ENCODE measurements at places on chromosomes 5 and 9.

DNA sequence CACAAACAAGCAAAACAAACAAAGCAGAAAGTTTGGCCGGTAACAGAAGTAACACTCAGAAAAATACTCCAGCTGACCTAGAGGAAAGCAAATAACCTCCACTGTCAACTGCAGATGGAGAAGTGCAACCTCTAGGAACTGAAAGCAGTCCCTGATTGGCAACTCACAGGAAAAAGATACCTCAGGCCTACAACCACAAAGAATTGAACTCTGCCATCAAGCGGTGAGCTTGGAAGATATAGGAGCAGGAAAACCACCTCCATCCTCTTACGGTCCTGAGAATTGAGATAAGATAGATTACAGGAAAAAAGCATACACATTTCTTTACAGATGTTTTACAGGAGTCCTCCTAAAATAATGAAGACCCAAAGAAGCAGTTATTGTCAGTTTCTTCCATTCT lies 184.5 kb downstream of the PDZD2 start:
- no peak for DNase-seq

GRCh38 chr9:99573085-99573484 lies 248.6 kb upstream of the NR4A3 start:
- DNase-seq = no peak

- DNase-seq = no peak
Measured at GRCh38 chr9:137311986-137312851, 10.1 kb upstream of the NRARP start.

- DNase-seq = no peak
Measured at GRCh38 chr9:134061688-134062371, 6.0 kb downstream of the BRD3 start.

- DNase-seq = no peak
Measured at GRCh38 chr9:38007016-38007415, 62.0 kb downstream of the SHB start.

DNA sequence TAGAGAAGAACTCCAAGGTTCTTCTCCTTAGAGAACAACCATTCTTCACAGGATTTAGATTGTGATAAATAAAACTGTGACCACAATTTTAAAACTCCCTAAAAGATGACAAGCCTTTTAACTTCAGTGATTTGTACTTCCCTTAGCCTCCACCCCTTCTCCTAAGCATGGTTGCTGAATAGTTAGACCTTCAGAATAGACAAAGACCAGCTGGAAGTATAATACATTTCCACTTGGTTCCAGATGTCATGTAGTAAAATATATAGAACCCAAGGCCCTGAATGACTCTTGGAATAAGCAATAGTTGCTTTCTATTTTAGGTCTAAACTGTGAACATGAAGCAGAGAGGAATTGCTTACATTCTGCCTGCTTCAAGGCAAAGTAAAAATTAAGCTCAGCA lies 208.7 kb downstream of the ARRDC3 start:
- DNase-seq = no peak

DNA sequence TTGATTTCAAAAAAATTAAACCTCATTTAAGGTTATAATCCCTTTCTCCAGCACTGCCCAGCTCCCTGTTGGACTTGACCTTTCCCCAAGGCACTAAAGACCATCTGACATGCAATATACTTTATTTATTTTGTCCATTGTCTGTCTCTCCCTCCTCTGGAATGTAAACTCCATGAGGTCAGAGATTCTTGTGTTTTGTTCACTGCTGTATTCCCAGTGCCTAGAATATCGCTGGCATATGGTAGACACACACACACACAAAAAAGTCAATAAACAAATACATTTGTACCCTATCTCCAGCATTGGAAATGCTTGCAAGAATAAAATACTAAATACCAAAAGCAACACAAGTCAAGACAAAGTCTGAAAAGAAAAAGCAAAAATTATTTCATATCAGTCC lies 17.3 kb upstream of the ARSB start:
- DNase-seq = no peak

All from stimulated activated CD4-positive, alpha-beta T cell treated with anti-CD3 and anti-CD28 coated beads, TNF-alpha, amount 100 ng/mL, for 24 hours (primary cell).